ENCODE measurements at places on chromosomes 7 and 10.

DNA sequence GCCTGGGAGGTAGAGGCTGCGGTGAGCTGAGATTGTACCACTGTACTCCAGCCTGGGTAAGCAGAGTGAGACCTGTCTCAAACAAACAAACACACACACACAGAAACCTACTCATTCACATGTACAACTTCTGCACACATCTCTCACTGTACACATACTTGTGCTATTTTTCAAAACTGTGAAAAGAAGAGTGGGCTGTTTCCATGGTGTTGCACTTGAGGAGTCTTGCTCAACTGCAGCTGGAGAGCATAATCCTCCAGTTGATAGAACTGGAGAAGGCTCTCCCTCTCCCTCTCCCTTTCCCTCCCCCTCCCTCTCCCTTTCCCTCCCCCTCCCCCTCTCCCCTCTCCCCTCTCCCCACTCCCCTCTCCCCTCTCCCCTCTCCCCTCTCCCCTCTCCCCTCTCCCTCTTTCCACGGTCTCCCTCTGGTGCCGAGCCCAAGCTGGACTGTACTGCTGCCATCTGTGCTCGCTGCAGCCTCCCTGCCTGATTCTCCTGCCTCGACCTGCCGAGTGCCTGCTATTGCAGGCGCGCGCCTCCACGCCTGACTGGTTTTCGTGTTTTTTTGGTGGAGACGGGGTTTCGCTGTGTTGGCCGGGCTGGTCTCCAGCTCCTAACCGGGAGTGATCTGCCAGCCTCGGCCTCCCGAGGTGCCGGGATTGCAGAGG lies 43.7 kb upstream of the DLD start:
- no peak for DNase-seq

DNA sequence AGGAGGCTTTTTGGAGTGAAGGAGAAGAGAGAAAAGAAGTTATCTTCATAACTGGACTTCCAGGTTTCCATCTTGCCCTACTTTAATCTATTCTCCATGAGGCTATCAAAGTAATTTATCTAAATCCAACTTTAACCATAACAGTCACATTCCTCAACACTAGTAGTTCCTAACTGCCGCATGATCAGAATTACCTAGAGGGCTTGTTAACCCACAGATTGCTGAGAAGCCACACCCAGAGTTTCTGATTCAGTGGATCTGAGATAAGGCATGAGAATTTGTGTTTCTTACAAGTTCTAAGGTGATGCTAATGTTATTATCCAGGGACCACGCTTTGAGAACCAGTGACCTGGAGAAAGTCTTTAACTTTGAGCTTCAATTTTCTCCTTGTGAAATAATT lies 8.3 kb upstream of the COL1A2 start:
- DNase-seq, result no peak

DNA sequence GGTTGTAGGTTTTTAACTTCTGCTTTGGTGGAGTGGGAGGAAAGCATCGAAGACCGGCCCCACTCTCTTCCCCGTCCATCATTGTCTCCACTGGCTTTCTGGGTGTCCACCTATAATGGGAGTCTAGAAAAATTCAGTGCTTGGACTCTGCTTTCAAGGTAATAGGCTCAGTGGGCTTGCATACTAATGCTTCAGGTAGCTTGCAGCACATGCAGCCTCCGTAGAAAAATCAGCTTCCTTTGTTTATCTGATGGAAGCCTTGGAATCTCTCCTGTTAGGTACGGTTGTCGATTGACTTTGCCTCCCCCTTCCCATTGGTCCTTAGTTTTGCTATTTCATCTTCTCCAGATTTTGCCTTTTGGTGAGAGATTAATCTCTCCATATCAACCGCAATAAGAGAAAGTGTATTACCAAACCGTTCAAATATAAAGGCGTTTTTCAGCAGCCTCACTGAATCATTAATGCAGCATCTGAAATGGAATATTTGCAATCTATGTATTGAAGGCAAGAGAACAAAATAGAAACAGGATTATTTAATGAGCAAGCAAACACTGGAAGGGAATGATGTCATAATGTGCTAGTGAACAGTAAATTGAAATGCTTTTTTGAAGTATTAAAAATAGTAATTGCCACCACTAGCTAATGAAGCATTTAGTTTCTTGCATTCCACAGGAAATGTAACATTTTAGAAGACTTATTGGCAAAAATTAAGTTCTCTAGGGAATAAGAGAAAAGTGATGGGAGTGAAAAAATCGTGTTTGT lies 944 bp downstream of the AVL9 start:
- DNase-seq, result no peak

- DNase-seq, result no peak
Observed at GRCh38 chr7:45244981-45245380, 87.4 kb downstream of the RAMP3 start.

DNA sequence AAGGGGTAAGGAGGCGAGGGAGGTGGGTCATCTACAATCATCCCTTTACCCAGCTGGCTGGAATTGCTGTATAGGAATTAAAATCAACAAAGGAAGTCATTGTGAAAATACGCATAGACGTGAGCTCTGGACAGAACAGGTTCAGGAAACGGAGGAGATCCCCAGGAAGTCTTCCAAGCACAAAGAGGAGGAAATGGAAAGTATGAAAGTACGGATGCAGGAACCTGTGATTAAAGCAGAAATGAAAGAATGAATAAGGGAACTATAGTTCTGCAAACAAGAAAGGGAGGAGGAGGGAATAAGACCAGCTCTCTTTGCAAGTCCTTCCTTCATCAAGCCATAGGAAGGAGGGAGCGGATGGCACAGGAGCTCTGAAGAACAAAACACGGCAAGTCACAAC lies 61.8 kb downstream of the PYROXD2 start:
- no peak for DNase-seq

DNA sequence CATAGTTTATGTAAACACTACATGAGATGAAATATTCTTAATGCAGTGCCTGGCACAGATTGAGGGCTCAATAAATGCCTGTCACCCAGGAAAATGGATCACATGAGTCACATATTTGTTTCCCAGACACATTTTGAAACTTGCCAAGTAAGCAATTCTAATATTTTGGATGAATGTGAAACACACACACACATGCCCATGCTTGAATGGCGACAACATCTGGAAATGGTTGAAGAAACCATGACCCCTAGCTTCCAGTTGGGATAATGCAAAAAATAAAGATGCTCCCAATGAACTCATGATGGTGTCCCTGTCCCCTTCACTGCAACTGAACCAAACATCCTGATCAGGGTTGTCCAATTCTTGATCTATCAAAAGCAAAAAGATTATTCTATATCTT lies 797.3 kb downstream of the XPNPEP1 start:
- DNase-seq, result no peak

GRCh38 chr10:49010295-49010694 lies 70.7 kb upstream of the LRRC18 start:
- DNase-seq, result no peak

DNA sequence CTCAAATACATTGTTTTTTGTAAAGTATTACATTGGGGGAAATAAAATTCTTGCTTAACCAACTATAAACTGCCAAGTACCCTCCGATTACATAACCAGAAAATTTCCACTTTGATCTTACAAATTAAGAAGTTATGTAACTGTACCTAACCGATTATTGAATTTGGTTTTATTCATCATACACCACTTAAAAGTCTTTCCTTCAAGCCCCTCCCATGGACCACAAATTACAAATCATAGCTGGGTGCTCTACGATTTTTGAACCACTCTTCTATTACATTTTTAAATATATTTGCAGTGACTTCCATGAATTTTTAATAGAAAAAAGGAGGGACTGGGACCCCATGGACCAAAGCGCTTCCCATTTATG lies 630 bp downstream of the ZNF680 start:
- no peak for DNase-seq

DNA sequence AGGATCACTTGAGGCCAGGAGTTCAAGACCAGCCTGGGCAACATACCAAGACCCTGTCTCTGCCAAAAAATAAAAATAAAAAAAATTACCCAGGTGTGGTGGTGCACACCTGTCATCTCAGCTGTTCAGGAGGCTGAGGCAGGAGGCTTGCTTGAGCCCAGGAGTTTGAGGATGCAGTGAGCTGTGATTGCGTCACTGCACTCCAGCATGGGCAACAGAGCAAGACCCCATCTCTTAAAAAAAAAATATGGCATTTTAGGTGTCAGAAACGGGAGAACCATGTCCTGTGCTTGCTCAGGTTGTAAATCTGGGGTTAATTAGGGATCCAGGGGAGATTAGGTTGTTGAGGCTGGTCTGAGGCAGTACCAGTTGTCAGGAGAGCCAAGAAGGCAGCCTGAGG lies 64.9 kb downstream of the GTF2IRD1 start:
- no peak for DNase-seq

DNA sequence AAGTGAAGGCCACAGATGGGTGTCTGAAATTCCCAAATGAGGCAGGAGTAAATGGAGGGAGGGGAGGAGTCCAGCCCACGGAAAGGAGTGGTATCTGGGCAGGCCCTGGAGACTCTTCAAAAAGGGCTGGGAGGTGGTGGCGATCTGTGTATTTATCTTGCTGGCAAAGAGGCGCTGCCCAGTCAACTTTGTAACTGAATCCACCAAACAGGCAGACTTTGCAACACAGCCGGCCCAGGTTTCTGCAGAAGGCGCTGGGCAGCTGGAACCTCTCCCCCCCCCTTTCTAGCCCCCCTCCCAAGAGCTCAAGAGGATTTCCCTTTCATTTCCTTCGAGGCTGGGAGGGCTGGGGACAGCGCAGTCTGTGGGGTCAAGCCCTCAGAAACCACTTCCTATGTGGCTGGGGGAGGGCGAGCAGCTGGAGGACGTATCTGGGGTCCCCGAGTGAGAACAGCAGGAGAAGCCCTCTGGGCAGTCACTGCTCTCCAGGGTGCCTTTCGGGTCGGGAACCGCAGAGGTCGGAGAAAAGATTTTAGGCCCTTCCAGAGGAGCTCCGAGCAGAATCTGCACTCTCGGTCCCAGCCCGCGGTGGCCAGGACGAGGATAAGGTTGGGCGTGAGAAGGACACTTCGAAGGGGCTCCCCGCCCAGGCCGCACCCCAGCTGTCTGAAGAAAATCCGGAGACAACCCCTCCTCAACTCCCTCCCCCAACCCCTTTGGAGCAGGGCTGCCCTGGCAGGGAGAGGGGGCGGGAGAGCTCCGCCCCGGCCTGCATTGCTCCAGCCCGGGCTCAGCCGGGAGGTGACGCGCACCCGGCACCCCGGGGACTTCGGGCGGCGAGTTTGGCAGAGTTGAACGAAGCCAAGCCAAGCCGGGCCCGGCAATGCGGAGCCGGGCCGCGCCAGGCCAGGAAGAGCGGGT lies 965 bp downstream of the ZCCHC24 start:
- peak; percentile 30 for DNase-seq

DNA sequence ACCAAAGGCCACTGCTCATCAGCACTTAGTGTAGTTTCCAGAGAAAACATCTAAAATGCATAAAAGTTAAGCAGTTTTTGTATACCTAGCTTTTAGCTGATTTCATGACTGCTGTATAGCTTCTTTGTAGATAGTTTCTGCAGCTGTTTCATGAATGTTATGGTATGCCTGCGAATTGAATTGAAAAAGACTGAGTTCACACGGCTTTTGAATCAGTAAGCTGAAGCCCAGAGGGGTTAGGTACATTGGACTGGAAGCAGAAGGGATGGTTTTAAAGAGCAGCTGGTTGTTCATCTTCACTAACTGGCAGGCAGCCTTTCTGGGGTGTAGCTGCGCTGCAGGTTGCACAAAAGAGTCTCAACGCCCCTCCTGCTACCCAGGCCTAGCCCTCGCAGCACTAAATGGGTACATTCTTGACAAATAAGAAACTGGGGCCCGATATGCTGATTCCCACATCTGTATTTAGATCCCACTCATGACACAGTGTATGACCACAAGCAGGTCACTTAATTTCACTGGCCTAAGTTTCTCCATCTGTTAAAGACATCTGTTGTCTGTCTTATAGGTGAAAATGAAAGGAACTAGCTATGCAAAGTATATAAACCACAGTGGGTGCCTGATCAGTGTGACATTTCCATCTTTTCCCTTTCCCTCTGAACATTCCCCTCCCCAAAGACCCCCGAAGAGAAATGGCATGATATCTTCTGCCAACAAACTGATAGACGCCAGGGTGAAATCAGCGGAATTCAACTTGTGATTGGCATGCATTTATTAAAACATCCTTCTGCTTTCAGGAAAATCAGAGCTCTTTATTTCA lies 85.9 kb upstream of the AGBL3 start:
- no peak for DNase-seq

GRCh38 chr10:75294518-75294865 lies 58.7 kb upstream of the COMTD1 start:
- DNase-seq, result no peak

GRCh38 chr10:113177936-113178335 lies 227.9 kb downstream of the TCF7L2 start:
- no peak for DNase-seq

- no peak for DNase-seq
Observed at GRCh38 chr7:114832906-114833595, 88.8 kb upstream of the MDFIC start.

- no peak for DNase-seq
Observed at GRCh38 chr7:139094596-139094995, 14.9 kb downstream of the ZC3HAV1 start.

DNA sequence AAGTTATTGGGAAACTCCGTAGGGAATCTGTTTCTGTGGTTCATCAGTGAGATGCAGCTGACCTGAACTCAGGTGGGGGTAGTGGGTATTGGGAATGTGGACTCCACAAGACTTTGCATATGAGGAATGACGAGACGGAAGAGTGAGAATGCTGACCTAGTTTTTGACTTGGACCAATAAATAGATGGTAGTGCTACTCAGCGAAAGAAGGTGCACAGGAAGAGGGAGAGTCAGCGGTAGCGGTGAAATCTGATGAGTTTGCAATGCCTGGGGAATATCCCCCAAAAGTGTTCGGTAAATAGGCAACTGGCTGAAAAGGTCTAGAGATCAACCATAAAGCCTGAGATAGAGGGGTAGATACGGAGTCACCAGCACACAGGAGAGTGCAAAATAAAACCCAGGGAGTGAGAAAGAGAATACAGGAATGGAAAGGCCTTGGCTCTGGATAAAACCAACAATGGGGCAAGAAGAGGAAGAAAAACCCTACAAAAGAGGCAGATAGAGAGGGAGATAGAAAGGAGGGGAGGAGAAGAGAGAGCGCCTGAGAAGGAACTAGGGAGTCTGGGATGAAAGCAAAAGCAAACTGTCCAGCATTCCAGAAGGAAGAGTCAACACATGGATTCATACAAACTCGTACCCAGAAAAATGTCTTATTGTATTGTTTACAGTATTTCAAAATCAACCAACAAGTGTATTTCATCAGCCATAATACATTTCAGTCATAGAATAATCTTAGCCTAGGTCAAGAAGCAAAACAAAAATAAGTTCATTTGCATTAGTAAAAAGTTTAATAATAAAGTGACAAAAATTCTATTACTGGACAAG lies 5.4 kb downstream of the ARHGAP21 start:
- no peak for DNase-seq

GRCh38 chr10:397321-398068 lies 262.2 kb downstream of the ZMYND11 start:
- DNase-seq, result no peak

- DNase-seq, result no peak
Observed at GRCh38 chr10:22722626-22723169, 8.3 kb upstream of the PIP4K2A start.

DNA sequence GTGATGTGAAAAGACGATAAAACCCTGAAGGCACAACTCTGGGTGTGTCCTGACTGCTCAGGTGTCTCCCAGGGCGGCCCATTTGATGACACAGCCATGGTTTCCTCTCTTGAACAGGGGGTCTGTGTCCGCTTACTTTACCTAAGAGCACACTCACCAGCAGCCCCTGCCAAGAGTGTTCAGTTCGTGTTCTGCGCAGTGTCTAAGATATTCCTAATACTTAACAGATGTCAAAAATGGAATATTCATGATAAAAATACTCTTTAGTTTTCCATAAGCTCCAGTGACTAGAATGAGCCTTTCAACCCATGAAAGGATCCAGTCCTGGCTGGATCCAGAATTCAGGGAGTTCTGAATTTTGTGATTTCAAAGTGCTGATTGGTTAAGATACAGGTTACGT lies 492.4 kb downstream of the TNS3 start:
- DNase-seq, result no peak

GRCh38 chr10:116990276-116990800 lies 14.6 kb downstream of the SHTN1 start:
- no peak for DNase-seq

All from T-helper 1 cell (primary cell).